ENCODE measurements at places on chromosomes 13 and 19.

DNA sequence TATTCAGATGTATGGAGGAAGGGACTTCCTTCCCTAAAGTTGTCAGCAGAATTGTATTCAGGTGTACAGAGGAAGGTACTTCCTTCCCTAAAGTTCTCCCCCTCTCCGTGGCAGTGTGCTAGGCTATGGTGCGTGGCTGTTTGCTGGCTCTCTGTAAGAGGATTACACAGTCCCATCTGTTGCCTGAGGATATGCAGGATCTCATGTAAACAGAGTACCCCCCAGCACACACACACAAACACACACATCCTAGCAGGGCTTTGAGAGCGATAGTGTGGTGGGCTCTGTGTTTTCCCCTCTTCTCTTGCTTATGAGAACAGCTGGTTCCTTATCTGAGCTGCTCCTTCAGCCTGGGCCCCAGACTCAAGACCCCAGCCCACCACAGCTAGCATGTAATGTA lies 10.3 kb downstream of the NEK5 start:
- DNase-seq = no peak

DNA sequence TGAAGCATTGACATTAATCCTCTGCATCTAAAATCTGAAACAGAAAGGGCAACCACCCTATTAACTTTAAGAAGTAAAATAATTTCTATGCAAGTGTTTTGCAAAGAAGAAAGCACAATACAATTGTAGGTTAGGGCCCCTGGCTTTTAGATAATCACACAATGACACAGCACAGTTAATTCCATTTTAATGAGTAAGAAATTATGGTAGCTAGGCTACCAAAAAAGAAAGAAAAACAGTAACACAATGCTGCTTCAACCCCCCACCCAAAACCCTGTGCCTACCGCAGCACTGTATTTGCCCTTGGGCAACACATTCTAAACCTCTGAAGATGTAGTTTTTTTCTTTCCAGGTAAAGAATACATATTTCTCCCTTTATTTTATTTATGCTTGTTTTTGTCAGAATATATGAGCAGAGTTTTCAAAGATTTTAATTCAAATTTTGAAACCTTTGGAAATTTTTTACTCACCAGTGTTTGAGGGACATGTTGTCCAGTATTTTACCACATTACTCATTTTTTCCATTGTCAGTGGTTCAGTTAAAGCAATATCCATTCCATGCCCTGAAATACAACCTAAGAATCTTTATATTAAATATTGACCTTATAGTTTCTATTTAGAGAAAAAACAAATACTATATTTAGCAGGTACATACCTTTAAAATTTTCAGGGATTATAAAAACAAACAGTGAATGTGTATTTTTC lies 21.1 kb downstream of the SOHLH2 start:
- DNase-seq = no peak

DNA sequence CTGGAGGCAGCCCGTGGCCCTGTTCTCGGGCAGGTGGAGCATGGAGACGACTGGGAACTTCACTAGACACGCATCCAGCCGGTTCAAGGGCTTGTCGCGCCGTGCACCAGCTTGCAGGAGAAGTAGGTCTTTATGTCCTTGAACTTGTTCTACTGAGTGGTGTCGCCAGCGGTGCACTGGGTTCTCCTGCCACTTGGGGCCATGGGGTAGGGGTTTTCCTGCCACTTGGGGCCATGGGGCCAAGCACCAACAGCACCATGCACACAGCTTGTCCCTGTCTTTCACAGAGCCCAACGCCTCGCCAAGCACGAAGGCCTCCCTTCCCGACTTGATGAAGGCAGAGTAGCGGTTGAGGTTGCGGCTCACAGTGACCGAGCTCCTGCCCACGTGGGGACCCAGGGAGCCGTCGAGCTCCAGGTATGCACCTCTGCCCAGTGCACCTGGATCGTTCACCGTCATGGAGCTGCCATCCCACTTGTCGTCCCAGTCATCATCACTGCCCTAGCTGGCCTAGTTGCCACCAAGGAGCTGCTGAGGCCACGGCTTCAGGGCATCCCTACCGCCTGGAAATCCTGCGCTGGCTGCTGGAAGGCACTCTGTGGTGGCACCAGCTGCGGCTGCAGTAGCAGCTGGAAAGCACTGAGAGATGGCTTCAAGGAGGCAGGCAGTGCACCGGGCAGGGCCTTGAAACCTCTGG lies 40.5 kb upstream of the TPM4 start:
- DNase-seq = no peak

DNA sequence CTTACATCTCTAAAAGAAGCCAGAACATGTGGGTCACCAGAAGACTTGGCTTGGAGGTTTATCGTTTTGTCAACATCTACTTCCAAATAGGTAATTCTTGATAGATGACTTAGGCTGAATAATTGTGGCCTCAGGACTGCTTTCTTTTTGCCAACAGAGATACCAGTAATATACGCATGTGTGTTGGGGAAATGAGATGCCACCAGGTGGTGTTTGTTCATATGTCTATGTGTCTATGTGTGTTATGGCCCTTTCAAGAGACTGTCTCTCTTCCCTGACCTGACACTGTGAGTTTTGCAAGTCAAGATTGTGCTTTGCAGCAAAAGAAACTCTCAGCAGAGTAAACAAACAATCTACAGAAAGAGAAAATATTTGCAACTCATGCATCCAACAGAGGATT lies 31.6 kb upstream of the METTL21C start:
- DNase-seq = no peak

DNA sequence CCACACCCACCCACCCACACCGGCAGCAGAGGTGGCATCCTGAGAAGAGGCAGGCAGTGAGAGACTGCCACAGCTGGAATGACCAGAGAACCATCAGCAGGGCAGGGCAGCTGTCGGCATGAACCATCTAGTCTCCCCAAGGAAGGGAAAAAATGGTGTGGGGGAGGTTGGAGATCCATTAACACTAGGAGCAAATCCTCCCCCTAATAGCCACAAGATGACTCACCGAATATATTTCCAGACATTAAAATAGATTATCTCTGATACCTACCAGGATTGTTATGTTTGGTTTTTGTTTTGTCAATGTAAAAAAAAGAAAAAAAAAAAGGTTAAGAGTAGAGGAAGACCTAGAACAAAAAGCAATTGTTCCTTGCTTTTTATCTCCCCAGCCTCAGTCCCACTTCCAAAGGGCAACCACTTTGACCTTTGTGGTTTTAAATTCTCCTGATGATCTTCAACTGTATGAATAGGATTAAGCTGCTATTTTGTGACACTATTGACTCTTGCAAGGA lies 34.2 kb downstream of the THSD1 start:
- DNase-seq = no peak

- DNase-seq = no peak
Measured at GRCh38 chr19:53947624-53948023, 15.1 kb upstream of the CACNG8 start.

DNA sequence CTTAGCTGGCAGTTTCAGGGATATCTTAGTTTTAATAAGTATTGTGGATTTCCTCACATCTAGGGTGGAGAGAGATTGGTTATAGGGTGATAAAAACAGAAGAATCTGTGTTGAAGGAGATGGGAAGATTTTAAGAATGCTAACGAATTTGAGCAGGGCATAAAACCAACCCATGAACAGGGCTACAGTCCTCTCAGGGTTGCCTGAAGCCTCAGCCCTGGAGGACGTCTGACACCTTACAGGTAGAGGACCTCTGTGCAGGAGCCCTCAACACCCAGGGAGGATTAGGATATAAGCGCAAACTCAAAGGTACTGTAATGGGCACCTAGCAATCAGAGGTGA lies 461 bp upstream of the WASF3 start:
- no peak for DNase-seq

DNA sequence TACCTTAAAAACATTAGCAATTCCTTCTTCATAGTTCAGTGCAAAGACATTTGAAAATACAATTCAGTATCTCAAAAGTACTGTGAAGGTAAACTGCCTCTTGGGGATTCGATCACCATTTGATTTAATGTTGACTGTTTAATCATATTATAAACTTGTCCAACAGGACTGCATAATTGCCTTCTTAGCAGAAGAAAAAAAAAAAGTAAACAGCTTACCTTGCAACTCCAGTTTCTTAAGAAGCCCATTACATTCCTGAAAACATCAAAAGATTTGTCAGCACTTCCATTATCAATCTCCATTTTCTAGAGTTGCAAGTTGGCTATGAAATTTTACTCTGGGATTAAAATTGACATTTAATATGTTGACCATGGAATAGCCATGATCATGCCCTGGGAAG lies 1154.6 kb downstream of the OLFM4 start:
- DNase-seq = no peak

DNA sequence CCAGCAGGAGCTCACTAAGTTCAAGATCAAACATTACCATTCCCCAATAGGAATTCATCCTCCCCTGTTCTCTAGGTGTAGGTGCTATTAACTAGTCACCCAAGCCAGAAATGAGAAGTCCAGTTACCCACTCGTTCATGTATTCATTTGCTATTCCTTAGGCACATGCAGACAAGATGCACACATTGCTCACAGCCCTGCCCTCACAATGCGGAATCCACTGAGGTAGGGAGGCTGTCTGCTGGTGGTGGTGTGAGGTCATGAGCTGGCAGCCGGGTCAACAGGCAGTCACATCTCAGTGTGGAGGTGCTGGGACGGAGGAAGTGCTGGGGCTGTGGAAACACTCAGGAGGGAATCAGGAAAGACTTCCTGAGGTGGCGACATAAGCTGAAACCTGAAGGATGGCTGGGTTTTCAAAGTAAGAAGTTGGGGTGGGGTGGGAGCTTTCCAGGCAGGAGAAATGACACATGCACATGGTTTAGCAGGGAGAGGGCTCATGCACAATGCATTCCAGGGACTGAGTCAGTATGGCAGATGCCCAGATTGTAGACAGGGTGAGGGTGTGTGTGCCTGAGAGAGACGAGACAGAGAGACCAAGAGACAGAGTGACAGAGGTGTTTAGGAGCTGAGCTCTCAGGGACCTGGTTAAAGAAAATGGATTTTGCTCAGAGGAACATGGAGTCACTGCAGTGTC lies 117.6 kb downstream of the USP12 start:
- DNase-seq = no peak

DNA sequence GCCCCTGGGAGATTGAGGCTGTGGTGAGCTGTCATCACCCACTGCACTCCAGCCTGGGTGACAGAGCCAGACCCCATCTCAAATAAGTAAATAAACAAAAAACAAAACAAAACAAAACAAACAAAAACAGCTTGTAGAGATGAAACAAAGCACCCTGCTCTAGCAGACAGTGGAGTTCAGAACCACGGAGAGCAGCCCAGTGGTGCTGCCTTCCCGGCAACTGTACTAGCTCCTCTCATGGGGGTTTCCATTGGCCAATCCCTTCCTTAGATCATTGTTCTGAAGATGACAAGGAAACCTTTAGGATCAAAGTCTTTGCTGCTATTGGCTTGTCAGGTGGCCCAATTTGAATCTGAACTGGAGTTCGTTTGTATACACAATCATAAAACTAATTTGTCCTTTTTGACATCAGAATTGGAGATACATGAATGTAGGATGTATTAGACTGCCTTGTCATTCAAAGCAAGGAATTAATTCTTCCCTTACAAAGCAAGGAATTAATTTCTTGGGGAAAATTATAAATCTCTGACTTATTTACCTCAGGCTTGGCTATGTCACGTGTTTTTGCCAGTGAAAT lies 19.7 kb upstream of the SYCN start:
- DNase-seq = no peak

DNA sequence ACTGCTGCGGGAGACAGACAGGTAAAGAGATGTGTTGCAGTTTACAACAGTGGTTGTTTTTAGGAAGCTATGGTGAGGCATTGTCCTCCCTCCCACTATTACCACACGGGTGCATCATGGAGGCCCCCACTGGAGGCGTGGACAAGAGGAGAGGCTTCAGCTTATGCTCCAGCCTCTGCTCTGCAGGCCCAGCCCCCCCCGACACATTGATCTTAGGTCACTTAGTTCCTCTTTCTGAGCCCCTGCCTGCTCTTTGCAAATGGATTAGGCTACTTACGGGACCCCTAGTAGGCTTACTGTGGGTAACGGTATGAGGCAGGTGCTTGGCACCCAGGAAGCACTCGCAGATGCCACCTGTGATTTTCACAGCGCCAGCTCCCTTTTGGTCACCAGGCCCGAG lies 123.9 kb downstream of the SLC7A1 start:
- no peak for DNase-seq

DNA sequence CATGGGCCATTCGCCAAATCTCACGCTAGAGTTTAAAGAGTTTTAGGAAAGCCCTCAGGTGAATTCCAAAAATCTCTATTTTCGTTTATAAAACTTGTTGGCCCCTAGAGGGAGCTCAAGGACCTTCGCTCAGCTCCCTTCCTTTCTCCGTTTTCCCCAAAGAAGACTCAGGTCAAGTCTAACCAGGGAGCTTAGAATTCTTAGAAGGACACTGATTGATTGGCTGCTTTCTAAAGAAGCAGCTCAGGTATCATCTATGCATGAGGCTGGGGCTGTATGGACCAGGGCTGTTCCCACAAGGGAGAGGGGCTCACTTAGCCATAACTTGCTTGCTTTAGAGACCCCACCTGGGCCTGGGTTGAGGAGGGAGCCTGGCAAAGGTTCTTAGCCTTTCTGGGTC lies 20.5 kb downstream of the DZIP1 start:
- DNase-seq = no peak

DNA sequence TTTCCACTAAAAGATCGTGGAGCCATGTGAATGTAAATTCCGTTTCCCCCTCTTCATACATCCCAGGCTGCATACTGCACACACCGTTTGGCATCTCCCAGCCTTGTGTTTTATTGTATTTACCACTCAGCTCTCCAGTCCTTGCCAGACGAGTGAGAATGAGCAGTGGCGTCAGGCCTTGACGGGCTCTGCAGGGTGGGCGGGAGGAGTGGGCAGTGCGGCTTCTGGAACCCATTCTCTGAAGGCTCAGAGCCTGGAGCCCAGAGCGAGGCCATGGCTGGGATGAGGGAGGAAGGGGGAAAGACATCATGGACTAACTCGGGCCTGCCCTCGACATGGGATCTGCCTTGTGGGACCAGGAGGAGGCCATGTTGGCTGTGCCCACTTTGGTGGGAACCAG lies 25.1 kb downstream of the BICRA start:
- no peak for DNase-seq
